LNCaP clone FGC (cell line): ENCODE measurements at places on chromosomes 16 and 17.

- no peak for DNase-seq
Measured at GRCh38 chr17:34241062-34241461, 14.0 kb upstream of the CCL2 start.

DNA sequence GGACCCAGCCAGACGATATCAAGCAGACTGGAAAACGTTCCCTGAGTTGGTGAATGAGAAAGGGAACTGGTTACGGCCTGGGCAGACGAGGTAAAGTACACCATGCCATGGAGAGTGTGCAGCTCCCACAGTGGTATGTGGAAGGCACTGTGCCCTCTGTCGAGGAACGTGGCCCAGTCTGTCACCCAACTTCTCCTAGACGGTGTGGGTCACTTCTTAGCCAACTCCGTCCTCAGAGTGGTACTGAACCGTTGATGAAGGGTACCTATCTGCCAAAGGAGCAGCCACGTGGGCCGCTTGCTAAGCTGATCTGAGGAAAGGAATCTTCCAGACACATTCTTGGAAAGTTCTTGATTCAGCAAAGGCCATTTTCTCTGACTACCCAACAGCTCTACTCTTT, 56.0 kb upstream of the AXIN2 start:
- DNase-seq: no peak

- DNase-seq: no peak
Measured at GRCh38 chr16:15820837-15821236, 36.0 kb downstream of the MYH11 start.

DNA sequence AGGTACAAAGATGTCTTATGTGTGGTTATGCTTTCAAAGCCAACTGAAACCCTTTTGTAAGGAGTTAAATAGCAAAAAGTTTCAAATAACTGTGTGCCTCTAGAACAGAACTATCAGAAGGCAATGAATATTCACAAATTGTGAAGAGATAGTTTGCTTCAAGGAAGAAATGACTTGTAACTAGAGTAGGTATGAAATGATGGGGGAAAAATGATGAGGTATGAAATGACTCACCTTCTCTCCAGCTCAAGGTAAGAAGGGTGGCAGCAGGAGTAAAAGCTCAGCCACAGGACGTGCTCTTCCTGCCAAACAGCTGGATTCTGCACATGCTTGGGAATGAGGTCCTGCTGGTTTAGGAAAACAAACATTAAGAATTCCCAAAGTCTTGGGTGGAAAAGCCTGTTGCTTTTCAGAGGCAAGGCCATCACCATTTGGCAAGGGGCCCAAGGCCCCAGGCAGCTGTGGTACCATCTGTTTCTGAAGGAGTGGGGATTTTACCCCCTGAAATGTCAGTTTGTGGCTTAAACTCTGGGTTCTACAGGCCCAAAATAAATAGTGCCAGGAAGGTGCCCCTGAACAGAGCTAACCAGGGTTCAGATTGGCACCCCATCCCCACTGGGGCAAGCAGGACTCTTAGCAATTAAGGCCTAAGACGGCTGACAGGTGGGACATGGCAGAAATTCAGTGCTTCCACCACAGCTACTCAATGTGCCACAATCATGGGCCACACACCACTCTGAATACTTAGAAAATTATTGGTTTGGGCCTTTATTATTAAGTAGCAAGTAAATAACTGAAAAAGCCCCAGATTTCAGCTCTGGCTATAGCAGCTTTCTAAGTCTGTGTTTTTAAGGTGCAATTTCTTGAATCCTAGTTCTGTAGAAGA, 13.3 kb downstream of the HERPUD1 start:
- DNase-seq: no peak

- DNase-seq: peak; percentile 49
Measured at GRCh38 chr17:55726440-55726839, 3.8 kb upstream of the TMEM100 start.

GRCh38 chr16:78972986-78973385, 627.6 kb downstream of the MAF start:
- no peak for DNase-seq

DNA sequence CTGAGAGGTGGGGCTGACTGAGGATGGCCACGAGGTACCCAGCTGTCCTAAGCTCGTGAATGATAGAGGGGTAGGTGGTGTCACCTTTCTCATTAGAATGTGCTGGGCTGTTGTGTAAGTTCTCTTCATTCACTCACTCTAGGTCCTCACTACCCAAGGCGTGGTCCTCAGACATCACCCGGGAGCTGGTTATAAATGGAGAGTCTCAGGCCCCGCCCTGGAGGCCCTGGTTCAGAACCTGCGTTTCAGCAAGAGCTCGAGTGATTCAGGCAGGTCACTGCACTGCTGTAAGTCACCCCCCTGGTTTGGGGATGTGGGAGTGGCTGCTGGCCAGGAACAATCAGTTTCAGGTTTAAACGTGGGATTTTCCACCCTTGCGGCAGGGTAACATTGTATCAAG, 139.8 kb downstream of the FOXL1 start:
- DNase-seq: no peak

GRCh38 chr17:16495561-16495960, 3.6 kb upstream of the LRRC75A start:
- DNase-seq: no peak

GRCh38 chr16:86337581-86338402, 172.5 kb upstream of the FOXF1 start:
- no peak for DNase-seq

DNA sequence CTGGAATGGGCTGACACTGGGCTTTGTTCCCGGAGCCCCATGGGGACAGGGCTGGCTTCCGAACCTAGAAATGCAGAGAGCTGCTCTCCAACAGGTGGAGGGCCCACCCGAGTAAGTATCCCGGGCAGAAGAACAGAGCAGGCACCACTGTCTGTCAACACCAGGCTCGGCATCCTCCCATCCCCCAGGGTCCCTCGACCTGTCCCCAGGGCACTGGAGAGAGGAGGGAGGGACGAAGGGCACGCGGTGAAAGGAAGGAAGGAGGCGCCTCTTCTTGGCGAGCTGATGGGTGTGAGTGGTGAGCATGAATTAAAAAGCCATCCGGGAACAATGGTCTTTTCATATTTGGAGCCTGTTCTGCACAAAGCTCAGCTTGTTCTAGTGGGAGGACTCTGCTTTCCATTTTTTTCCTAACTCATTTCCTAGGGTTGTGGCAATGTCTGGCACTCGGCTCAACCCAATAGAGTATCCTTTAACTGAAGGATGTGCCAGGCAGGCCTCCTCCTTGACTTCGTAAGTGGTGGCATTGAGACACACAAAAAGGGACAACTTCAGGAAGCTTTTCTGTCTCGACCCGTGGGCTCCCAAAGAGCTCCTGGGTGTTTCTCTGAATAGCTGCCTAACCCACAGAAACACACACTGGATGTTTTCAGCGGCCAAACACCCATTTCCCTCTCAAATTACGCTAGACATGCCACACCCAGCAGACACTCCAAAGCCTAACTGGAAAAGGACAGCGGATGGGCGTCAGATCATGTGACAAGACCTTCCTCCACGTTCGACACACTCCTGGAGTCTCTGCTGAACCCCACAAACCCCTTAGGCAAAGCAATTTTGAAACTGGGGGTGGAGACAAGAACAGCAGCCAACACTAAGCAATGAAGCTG, 47.7 kb downstream of the ZFHX3 start:
- no peak for DNase-seq

DNA sequence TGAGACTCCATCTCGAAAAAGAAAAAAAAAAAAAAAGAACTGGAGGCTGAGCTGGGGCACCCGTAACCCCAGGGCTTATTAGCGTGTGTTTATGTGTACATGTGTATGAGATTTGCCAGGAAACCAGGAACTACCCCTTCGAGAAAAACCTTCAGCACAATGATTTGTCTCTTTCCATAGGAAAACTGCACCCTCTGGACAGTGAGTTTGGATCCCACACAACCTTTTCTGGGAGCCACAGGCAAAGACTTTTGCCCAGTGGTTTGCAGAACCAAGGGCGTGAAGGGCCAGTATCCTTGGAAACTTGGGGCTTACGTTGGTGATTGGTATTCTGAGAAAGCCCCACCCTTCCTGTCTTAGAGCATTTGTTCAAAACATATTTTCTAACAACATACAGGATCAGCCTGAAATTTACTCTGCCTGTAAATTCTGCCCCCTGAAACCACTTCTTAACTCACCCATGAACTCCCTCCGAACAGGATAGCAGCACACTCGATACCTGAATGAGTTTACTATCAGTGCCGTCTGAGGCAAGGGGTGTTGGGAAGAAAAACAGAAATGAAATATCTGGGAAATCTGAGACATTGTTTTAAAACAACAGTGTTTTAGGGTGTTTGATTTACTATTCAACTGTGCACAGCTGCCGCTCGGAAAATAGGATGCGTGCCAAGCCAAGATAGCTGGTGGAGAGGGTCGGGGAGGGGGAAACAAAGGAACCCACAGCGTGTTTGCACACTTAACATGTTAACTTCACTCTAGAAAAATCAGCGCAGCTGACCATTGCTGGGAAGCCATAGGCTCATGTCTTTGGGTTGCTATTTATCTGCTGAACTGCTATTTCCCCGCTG, 40.2 kb upstream of the MAF start:
- DNase-seq: no peak

DNA sequence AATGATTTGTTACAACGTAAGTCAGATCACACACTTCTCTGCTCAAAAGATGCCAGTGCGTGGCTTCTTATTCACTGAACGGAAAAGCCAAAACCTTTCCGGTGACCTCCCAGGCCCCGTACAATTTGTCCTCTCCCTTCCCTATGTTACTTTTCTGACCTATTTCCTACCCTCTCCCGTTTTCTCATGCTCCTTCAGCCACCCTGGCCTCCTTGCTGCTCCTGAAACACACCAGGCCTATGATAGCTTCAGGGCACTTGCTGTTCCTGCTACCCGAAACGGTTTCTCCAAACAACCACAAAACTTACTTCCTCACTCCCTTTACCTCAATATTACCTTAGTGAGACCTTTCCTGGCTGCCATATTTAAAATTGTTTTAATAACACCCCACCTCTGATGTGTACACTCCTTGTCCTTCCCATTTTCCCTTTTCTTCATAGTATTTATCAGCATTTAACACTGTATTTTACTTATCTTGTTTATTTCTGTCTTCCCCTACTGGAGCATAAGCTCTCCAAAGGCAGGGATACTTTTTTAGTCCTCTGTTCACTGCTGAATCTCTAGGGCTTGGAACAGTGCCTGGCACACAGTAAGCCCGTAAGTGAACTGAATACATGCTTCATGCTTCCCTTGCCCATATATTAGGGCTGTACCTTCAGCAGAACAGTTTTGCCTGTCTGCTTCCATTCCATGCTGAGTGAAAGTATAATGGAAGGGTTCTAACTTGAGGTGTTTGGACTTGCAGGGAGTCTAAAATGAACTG, 10.9 kb upstream of the ARL2BP start:
- DNase-seq: no peak

GRCh38 chr17:17229416-17230384, 7.3 kb downstream of the FLCN start:
- no peak for DNase-seq

- no peak for DNase-seq
Measured at GRCh38 chr17:66678827-66679226, 156.1 kb upstream of the CACNG5 start.

- DNase-seq: no peak
Measured at GRCh38 chr16:15961060-15961511, 11.7 kb downstream of the ABCC1 start.

DNA sequence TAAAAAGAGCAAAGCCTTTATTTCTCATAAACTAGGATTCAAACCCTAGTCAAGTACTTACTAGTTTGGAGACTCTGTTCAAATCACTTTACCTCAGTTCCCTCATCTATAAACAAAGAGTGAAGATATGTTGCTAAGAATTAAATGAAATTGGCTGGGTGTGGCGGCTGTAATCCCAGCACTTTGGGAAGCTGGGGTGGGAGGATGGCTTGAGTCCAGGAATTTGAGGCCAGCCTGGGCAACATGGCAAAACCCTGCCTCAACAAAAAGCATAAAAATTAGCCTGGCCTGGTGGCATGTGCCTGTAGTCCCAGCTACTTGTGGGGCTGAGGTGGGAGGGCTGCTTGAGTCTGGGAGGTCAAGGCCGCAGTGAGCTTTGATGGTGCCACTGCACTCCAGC, 114.5 kb upstream of the CREBBP start:
- DNase-seq: no peak

GRCh38 chr17:9937241-9937761, 32.2 kb upstream of the RCVRN start:
- DNase-seq: peak; percentile 81
